ENCODE measurements at places on chromosomes 13 and 19. TPM values are rescaled to one million over a fixed set of nuclear protein-coding genes. Genes with fewer than 3 reads are reported as not detected.

Gene ZNF8
- 6.4 TPM for total RNA-seq

Gene RFXAP
- 11.3 TPM for total RNA-seq

Gene GRK1
- total RNA-seq = not detected

Gene MYADM
- 296 TPM for total RNA-seq

Gene TPTE2
- 0.41 TPM for total RNA-seq

Gene SPTBN4
- 0.63 TPM for total RNA-seq

Gene ENOX1
- total RNA-seq = not detected

Gene MATK
- total RNA-seq = 353 TPM

Data from natural killer cell (primary cell).